Pons (tissue), 1 donor: ENCODE measurements at places on chromosomes 5 and 9.

- no peak for DNase-seq
Measured at GRCh38 chr5:169146158-169146557, 154.8 kb downstream of the SLIT3 start.

- no peak for DNase-seq
Measured at GRCh38 chr9:131740898-131741297, 1.0 kb upstream of the RAPGEF1 start.

DNA sequence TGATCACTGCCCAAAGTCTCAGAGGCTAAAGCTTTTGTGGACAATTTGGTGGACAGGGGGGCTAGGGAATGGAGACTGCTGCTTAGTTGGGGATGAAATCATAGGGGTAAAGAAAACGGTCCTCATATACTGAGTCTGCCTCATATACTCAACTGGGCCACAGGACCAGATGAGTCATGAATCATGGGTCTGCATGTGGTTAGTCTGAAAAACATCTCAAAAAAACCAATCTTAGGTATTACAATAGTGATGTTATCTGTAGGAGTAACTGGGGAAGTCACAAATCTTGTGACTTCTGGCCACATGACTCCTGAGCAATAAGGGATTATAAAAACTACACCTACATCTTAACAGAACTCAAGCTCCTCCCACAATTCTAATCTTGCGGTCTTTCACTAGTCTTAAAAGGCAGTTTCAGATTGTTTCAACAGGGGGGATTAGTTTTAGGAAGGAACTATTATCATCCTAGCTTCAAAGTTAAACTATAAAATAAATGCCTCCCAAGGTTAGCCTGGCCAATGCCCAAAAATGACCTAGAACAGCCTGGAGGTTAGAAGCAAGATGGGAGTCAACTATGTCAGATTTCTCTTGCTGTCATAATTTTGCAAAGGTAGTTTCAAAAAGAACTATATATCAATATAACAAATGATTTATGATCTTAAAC, 17.5 kb downstream of the TMEM161B start:
- DNase-seq: no peak

GRCh38 chr5:3428334-3428733, 167.3 kb upstream of the IRX1 start:
- DNase-seq: no peak

- no peak for DNase-seq
Measured at GRCh38 chr5:89733772-89734171, 675.8 kb downstream of the CETN3 start.

DNA sequence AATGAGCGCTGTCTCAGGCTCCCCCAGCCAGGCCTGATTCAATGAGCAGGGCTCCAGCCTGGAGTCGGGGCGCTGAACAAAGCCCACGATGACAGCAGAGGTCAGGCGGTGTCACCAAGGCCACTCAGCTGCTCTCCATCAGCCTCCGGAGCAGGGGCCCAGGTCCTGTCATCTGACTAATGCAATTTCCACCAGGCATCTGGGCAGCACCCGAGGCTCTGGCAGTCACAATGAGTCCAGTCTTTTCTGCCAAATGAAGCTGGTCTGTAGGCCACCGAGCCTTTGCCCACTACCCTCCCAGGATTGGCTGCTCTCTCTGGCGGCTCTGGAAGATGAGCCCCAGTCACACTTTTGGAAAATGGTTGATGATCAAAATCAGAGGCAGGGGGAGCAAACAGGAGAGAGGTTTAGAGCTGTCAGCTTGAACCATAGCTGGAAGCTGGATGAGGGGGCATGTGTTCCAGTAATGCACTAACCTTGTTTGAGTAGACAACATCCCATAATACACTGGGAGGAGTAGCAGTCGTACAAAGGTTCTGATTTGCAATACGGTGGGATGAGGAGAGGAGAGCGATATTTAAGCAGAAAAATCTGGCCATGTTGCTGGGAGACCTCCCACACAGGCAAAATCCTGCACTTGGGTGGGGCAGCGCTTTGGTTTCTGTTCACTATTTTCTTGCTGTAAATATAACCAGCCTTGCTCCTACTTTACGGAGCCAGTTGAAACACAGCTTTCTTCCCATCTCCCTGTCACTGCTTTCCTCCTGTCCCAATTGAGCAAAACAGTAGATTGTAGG, 306.4 kb upstream of the PANK3 start:
- peak; percentile 48 for DNase-seq

GRCh38 chr5:67255881-67256280, 59.3 kb upstream of the CD180 start:
- no peak for DNase-seq

- DNase-seq: no peak
Measured at GRCh38 chr9:5951686-5952211, 61.1 kb downstream of the MLANA start.
